ENCODE measurements at places on chromosomes 2 and 18.

- DNase-seq: no peak
Measured at GRCh38 chr2:134625311-134625710, 93.5 kb downstream of the TMEM163 start.

DNA sequence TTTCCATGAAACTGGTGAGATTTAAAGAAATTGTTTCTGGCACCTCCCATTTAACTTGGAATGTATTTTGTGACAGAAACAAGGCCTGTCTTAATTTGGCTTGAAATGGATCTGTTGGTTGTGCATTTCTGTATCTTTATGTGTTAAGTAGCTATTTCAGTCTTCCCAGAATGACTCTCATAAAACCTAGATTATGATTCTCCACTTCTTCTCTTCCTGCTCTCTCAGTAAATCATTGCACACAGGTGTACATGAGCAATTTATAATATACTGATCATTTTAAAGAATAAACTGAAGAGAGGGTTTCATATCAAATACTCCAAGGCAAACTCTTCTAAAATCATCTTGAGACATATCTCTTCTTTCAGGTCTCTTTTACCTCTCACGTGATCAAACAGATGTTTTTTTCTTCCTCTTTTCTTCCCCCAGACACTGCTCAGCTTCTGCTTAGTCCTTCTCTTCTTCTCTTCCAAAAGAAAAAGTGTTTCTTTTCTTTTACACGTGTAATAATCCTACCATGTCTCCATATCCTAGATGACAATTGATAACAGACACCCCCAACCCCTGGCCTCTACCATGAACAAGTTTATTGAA is 112.0 kb downstream of the PPP1R1C start:
- no peak for DNase-seq

GRCh38 chr2:216415541-216415940 is 3.3 kb downstream of the SMARCAL1 start:
- peak; percentile 45 for DNase-seq

- no peak for DNase-seq
Measured at GRCh38 chr18:5510135-5510846, 33.5 kb downstream of the EPB41L3 start.

- DNase-seq: no peak
Measured at GRCh38 chr2:56017784-56018183, 94.2 kb upstream of the EFEMP1 start.

DNA sequence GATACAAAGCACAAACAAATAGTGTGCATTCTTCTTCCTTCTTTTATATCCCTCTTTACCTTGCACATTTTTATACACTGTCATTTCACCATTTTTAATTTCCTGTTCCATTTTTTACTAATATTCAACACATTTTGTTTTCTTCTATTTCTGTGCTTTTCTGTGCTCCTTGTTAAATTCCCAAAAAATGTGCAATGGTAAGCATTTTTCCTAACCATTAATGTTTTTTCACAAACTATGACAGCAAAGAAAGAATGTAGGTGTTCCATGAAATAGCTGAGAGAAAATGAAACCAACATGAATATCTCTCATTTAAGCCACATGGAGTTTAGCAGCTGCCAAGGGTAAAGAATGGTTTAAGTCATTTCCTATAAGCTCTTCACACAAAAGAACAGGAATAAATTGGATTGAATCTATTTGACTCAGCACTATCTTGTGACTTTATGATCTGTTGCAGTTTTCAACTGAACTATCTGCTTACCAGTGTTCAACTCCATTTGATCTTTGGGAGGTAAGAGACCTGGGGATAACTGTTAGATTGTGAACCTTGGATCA is 145.7 kb upstream of the CDH19 start:
- DNase-seq: no peak

DNA sequence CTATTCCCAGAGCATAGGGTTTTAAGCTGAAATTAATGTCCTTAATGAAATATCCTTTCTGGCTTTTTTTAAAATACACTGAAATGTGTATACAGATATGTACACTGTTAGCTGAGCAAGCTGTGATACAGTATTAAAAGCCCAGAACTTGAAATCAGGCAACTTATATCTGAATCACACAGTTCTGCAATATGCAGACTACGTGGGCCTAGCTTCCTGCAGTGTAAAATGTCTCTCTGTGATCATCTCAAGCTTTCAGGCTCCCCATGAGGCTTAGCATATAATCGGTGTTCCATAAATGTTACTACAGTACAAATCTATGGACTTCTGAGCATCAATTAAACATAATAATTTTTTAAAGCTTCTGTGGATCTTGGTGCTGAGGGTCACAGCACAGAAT is 8.2 kb downstream of the FBXO15 start:
- DNase-seq: no peak

DNA sequence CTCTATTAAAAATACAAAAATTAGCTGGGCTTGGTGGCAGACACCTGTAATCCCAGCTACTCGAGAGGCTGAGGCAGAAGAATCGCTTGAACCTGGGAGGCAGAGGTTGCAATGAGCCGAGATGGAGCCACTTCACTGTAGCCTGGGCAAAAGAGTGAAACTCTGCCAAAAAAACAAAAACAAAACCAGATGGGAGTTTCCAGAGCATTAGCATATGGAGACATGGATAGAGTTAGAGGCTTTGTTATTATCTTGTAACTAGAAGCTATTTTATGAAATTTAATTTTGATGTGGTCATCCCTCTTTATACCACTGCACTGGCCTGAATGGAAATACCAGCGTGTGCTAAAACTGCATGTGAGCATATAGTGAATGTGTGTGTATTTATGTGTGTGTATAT is 58.9 kb downstream of the TRAPPC8 start:
- no peak for DNase-seq

- peak; percentile 37 for DNase-seq
Measured at GRCh38 chr2:68993660-68994059, 19.2 kb downstream of the GKN1 start.
